ENCODE measurements at places on chromosomes 13 and 19. TPM values are rescaled to one million over a fixed set of nuclear protein-coding genes. Genes with fewer than 3 reads are reported as not detected.

The FZR1 gene
- total RNA-seq, result 32.2 TPM

The TTC9B gene
- not detected for total RNA-seq

DNA sequence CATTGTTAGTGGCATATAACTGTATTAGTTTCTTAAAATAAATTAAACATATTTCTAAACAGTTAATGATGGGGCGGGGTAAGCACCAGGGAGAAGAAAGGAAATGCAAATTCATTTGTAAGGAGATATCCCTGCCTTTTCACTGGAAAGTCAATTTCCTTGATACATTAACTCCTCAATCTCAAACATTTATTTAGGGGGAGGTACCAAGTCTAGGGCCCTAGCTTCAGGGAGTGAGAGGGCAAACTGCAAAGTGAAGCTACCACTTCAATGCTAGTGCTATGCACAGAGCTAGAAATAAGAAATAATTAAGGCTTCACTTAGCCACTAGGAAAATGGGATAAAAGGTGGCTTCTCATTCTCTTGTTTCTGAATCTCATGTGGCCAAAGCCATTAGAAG lies 115.3 kb upstream of the FNDC3A start:
- DNase-seq, result no peak

DNA sequence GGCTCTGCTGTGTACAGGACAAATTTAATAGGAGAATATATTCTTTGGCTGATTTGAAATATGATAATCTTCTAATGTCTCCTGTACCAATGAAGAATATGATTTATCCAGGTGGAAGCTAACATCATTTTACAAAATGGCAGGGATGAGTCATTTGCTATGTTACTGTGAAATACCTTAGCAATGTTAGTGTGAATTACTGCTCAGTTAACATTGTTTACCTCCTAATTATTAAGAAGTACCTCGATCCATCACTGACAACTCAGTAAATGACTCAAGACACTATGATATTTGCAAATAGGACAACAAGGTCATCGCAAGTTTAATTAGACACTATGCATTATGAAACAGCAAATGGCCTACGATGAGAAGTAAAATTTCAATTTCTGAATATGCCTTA lies 309.1 kb upstream of the EDNRB start:
- no peak for DNase-seq

DNA sequence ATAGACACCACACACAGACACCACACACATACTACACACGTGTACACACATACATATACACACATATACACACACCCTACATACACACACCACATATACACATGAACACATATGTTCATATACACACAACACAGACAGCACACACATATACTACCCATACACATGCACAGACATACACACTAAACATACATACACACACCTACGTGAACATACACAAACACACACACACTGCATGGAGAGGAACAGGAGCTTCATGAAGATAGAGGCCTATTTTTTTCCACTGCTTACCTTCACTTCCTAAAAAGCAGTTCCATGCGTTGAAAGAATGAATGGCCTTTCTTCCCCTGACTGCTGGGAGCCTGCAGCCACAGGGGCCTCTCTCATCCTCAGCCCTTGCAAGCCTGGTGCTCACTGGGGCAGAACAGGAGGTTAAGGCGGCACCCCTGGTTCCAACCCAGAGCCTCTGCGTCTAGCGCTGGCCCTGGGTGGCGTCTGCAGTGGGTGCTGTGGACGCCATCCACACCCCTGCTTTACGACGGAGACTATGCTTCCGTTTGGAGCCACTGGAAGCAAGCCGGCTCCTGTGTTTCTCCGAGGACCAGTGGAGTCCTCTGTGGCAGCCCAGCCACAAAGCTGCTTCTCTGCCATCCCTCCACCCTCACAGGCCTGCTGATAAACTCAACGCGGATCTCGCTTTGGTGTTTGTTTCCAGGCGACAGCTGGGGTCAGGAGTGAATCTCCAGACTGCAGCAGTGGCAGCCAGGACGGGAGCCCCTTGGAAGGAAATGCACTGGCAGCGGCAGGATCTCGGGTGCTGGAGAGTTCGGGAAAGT lies 1.9 kb upstream of the RASA3 start:
- no peak for DNase-seq

GRCh38 chr13:56189439-56189838 lies 951.3 kb upstream of the PRR20A start:
- no peak for DNase-seq

DNA sequence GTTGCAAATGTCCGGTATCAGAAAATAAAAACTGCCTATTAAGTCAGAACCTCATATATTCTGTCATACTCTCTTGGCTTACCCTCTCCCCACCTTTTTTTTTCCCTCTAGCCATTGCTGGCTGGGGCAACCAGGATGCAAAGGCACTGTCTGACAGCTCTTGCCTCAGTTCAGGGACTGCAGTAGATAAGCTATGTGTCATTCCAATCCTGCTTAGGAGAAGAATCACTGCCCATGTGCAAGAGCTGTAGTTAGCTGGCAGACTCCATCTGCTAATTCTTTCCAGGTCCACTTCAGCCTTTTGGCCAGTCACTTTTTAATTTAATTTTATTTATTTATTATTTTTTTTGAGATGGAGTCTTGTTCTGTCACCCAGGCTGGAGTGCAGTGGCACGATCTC lies 895.6 kb upstream of the SLC10A2 start:
- DNase-seq, result no peak

- no peak for DNase-seq
Observed at GRCh38 chr13:66623129-66623820, 606.9 kb downstream of the PCDH9 start.

- no peak for DNase-seq
Observed at GRCh38 chr19:33493401-33494275, 28.0 kb downstream of the PEPD start.

DNA sequence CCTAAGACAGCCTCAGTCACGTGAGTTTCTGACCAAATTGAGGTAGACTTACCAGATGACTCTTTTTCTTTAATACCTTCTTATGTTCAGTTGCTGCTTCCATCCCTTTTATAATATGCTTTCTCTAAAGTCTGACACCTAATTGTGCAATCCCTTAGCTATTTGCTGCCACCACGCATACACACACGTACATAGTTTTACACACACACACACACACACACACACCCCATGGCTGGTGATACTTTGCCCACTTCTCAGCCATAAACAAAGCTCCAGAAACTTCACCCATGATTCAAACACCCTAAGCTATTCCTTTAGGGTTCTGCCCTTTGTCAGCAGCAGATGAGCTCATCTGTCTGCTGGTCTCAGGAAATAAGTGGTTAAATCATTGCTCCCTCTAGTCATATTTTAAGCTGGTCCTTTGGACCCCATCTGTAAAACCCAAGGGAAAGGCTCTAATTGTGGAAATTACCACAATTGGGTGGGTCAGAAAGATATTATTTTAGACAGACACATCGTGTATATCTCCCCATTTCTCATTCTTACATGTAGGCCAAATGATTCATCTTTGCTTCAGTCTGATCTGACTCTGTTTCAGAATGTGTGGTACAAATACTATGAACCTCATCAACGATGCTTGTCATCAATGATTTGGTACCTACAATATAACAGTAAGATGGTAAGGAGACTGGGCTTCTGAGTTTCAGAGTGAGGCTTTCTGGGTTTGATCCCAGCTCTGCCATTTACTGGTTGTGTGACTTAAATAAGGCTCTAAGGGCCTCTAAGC lies 69.2 kb downstream of the NALCN start:
- no peak for DNase-seq

Data from prostate gland (tissue), 2 donors.